ENCODE measurements at places on chromosomes 2 and 18. TPM values are rescaled to one million over a fixed set of nuclear protein-coding genes. Genes with fewer than 3 reads are reported as not detected.

MREG gene
- 9.6 TPM for total RNA-seq

SPOPL gene
- total RNA-seq: 10.2 TPM

CCDC74B gene
- 1.7 TPM for total RNA-seq

LGALSL gene
- 0.83 TPM for total RNA-seq

RNF125 gene
- total RNA-seq: 36.0 TPM

PCGF1 gene
- total RNA-seq: 25.8 TPM

LINC00305 gene
- total RNA-seq: not detected

RIOK3 gene
- total RNA-seq: 69.3 TPM

PJVK gene
- 2.2 TPM for total RNA-seq

CASP10 gene
- 45.0 TPM for total RNA-seq

NYAP2 gene
- not detected for total RNA-seq

CAVIN2 gene
- total RNA-seq: not detected

CYRIA gene
- total RNA-seq: 0.31 TPM

RAB6D gene
- total RNA-seq: not detected

GALR1 gene
- not detected for total RNA-seq

APLF gene
- 3.7 TPM for total RNA-seq

OBSL1 gene
- total RNA-seq: not detected

ANKRD30BL gene
- not detected for total RNA-seq

QPCT gene
- not detected for total RNA-seq

ERBB4 gene
- total RNA-seq: not detected

C18orf54 gene
- total RNA-seq: 8.2 TPM

SIX3 gene
- total RNA-seq: not detected

TCF23 gene
- not detected for total RNA-seq

RGPD3 gene
- not detected for total RNA-seq

CROCC2 gene
- not detected for total RNA-seq

VWA3B gene
- total RNA-seq: not detected

EGR4 gene
- total RNA-seq: not detected

HOXD1 gene
- not detected for total RNA-seq

MYL1 gene
- total RNA-seq: not detected

TSPYL6 gene
- total RNA-seq: not detected

PLGLB2 gene
- 2.7 TPM for total RNA-seq

SERPINB12 gene
- not detected for total RNA-seq

STEAP3 gene
- total RNA-seq: not detected

CCBE1 gene
- total RNA-seq: not detected

ADCYAP1 gene
- not detected for total RNA-seq

CYBRD1 gene
- total RNA-seq: 0.45 TPM

All from activated CD4-positive, alpha-beta T cell treated with anti-CD3 and anti-CD28 coated beads, Interleukin-2, amount 10 ng/mL, durations not matched to agents 7 days and 5 days (primary cell).